ENCODE measurements at places on chromosomes 3 and 15.

DNA sequence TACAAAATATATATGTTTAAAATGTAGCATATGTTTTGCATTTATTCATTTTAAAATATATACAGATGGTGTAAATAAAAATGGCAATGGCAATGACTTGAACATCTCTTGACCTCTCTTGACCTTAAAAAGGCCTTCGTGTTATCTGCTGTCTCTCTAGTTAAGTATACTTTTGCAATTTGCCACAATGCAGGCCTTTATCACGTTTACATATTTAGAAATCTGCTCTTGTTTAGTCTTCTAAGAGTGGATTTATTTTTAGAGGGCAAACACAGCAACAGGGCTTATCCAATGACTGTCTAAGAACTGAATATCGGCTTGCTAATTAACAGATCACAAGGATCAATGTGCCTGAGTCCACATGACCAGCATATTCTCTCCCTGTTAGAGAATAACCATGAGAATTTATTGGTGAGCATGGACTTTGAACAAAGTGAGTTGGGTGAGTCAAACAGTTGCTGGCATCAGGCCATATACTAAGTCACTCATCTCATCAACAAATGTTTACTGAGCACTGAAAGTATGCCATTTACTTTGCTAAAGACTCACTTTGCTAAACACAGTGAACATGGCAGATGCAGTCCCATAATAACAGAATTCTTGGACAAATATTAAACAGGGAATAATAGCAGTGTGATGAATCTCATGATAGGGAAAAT is 48.2 kb downstream of the MDFIC2 start:
- no peak for DNase-seq

- DNase-seq, result no peak
Observed at GRCh38 chr3:50128001-50128400, 27.1 kb upstream of the SEMA3F start.

- no peak for DNase-seq
Observed at GRCh38 chr3:44555723-44556122, 730 bp downstream of the ZKSCAN7 start.

DNA sequence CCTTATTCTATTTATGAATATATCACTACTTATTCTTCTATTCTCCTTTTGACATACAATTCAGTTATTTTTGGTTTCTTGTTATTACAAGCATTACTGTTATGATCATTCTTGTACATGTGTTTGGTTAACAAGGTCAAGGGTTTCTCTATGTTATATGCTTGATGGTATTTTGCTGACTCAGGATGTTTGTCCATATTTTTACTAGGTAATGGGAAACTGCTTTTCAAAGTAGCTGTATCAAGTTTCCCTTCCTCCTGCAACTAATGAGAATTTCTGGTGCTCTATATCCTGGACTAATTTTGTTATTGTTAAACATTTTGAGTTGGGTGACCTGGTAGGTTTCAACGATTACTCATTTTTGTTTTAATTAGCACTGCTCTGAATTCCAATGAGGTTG is 841.0 kb downstream of the OTOL1 start:
- DNase-seq, result no peak

GRCh38 chr3:183213415-183214276 is 39.4 kb upstream of the B3GNT5 start:
- DNase-seq, result no peak

- no peak for DNase-seq
Observed at GRCh38 chr3:64410226-64410625, 185.0 kb upstream of the PRICKLE2 start.
